Frontal cortex (tissue), 4 donors: ENCODE measurements at places on chromosomes 7 and 10. TPM values are rescaled to one million over a fixed set of nuclear protein-coding genes. Genes with fewer than 3 reads are reported as not detected.

DNA sequence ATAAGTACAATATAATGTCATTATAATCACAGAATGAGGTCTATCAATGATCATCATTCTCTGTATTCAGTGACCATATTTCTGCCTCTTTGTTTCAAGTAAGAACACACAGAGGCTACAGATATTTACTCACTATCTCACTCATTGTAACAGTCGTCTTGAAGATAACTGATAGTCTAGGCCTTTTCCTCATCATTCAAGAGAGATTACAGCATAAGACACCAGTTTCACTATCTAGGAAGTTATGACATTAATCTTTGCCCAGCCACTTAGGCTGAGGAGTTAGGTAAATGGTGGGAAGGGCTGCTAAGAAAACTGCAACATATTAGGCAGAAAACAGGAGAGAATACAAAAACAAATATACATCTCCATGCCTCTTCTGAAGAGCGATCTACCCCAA lies 125.3 kb downstream of the CHCHD3 start:
- DNase-seq: no peak

- DNase-seq: no peak
These were observed 12.6 kb downstream of the CPA2 start for GRCh38 chr7:130279286-130279685.

GRCh38 chr10:101558671-101559595 lies 29.1 kb downstream of the POLL start:
- no peak for DNase-seq

- DNase-seq: no peak
These were observed 2.7 kb downstream of the NOS3 start for GRCh38 chr7:150993511-150993910.

DNA sequence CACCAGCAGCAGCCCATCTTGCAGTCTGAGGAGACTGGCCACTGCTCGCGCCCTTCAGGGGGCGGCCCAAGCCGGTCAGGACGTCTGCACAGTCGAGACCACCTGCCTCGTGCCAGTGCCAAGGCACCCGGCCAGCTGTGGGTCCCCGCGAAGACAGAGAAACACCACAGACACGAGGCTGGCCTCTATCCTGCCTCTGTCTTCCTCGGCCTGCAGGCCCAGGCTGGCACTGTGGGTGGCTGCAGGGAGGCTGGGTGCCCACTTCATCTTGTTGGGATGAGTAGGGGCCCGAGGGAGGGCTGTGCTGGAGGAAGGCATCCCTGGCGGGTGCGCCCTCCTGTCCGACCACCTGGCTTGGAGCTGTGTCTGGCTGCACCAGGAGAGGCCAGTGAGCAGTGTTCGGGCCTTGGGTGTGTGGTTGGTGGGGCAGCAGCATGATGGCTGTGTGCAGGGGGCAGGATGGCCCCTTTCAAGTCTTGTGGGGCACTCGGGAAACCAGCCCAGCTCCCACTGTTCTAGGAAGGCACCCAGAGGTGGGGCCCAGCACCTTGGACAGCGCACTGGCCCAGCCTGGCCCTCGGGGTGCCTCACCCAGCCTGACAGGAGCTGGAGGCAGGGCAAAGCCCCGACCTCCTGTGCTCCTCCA lies 7.3 kb downstream of the DPYSL4 start:
- no peak for DNase-seq

GRCh38 chr7:101960985-101961708 lies 143.7 kb downstream of the CUX1 start:
- DNase-seq: no peak

GRCh38 chr7:29139191-29139590 lies 7.1 kb downstream of the CPVL start:
- no peak for DNase-seq

GRCh38 chr7:47438411-47439029 lies 143.4 kb downstream of the TNS3 start:
- DNase-seq: no peak

- DNase-seq: no peak
These were observed 234.0 kb downstream of the ZMYND11 start for GRCh38 chr10:369221-369683.

DNA sequence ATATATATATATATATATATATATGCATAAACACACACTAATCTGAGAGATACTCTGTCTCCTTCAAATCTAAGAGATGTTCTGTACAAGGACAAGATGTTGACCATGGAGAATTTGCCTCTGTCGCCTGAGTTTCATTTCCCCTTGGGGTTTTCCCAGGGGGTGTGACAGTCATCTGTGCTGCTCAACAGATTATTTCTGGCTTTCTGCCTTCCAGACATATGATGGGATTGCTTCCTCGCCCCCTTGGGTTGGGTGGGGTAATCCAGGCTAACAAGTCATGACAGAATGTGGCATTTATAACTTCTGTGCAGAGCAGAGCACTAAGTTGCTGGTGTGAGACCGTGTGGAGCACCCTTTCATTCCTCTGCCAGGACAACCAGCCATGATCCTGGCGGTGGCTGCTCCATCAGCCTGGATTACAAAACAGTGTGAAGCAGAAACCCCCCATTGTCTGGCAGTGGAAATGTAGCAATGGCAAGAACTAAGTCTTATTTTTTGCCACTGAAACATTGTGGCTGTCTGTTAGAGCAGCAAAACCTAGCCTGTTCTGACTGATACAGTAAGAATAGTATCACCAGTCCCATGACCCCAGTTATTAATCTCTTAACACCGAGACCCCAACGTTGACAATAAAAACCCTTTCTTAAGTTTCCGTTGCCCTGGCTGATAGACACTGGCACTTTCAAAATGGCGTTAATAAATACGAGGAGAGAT lies 13.7 kb upstream of the USP6NL start:
- no peak for DNase-seq

DNA sequence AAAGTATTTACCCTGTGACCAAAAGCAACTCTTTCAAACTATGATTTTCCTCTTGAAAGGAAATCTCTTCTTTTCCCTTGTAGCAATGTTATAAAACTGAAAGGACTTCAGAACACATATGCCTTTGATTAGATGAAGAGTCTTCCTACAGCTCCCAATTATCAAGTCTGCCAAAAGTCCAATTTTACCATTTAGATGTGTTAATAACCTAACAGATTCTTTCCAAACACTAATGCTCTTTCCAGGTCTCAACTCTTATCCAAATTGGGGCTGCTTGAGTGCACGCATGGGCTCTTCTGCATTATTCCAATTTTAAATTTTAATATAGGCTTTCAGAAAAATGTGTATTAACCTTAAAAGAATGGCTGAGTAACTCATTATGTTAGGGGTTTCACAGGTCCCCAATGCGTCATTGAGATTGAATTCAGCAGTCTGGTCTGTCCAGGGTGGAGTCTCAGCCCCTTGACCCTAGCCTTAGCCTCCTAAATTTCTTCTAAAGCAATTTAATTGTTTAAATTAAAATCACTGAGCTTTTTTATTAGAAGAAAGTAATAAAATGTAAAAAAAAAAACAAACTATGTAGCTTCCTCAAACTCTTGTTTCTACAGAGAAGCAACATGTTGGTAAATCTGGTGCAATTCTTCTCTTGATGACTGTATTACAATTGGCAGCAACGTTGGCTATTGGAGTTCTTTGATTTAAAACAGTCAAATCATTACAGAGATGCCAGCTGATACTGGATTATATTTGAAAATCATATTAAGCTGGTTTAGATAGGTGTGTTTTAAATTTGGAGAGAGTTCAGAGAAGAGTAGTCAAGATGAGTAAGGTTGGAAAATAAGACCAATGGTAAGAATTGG lies 170.4 kb downstream of the DKK1 start:
- no peak for DNase-seq

DNA sequence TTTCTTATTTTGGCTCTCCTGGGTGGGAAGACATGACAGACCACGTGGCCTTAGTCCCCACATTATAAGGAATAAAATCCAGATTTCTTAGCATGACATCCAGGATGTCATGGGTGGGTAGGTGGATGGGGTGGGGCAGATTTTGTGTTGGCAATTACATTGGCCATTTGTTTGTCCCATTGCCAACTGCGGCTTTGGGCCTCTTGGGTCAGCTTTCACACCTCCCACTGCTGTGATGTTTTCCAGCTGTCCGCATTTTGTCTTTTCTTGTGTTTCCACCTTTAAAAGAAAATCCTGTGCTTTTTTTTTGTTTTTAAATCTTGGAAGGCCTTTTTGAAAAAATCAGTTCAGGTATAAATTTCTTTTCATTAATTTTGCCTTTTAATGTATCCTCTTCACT lies 237.0 kb downstream of the SDK1 start:
- no peak for DNase-seq

DNA sequence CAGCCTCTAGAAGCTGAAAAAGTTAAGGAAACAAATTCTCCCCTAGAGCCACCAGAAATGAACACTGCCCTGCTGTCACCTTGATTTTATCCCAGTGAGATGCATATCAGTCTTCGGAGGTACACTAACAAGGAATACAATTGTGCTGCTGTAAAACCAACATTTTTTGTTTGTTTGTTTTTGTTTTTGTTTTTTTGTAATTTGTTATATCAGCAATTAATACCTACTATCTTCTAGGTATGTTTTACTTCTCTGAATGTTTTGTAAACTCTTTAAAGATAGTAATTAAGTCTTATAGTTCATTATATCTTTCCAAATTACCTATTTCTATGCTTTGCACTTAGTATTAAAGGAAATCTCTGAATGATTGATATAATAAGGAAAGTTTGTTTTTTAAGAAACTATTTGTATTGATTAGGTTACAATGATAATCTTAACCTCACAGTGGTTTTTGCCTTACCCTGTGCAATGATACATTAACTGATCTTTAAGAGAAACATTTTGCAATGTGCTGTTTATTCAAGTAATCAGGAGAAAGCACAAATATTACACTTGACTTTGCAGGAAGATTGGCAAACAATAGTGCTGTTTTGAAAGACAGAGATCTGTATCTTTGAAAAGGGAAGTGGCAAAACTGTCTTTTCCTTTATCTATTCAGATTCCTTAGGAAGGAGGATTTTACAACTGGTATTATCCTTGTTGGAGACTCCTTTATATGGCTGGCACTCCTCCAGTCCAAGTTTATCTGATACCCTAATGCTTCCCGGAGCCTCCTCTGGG lies 11.3 kb upstream of the HGF start:
- no peak for DNase-seq

DNA sequence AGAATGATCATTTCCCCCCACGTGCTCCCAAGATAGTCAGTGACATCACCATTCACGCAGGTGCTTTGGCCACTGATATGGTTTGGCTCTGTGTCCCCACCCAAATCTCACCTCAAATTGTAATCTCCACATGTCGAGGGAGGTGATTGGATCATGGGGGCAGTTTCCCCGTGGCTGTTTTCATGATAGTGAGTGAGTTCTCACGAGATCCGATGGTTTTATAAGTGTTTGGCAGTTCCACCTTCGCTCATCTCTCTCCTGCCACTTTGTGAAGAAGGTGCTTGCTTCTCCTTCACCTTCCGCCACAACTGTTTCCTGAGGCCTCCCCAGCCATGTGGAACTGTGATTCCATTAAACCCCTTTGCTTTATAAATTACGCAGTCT lies 205.4 kb upstream of the SH2B2 start:
- DNase-seq: no peak

GRCh38 chr7:136303162-136303561 lies 326.0 kb upstream of the MTPN start:
- no peak for DNase-seq

DNA sequence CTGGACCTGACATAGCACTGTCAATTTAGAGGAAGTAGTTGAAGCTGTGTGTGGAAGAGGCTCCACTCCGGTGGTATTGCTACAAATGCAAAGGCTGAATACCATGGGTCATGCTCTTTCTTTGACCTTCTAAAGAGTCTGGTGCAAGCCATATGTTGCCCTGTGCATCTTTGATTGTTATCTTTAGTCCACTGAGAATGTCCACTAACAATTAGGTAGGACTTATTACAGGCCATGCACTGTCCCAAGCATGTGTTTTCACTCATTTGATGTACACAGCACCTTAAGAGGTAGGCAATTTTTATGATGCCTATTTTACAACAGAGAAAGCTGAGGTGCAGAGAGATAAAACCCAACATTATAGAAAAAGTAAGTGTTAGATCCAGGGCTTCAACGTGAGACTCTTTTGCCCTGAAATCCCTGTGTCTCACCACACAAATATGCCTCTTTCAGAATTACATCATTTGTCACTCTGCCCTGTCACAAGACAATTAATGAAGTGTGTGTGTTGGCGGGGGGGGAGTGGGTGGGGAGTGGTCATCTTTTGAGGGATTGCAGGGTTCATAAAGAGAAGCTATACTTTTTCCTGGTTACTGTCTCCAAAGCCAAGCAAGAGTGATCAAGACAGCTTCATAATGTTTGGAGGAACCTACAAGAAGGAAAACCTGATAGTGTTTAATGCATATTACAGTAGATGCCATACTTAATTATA lies 637.6 kb upstream of the IGFBP3 start:
- no peak for DNase-seq

GRCh38 chr7:2106924-2107323 lies 125.8 kb downstream of the MAD1L1 start:
- no peak for DNase-seq

- DNase-seq: no peak
These were observed 6.7 kb upstream of the PARP12 start for GRCh38 chr7:140069298-140069949.

- DNase-seq: no peak
These were observed 48.2 kb upstream of the DPYSL4 start for GRCh38 chr10:132138596-132138995.

DNA sequence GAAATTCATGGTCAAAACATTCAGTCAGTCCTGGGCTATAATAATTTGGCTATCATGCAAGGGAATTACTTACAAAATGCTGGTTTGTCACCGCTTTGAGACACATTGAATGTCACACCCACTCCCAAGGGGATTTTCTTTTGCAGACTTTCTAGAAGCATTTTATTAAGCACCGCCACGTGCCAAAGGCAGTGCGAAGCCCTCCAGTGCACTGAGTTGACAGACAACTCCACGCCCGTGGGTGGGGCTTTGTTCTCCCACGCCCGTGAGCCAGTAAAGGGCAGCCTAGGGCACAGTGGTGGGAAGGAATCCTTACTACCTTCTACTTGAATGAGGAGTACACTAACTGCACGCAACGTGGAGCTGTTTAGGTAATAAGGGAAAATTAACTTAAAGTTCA lies 515.8 kb downstream of the KCNMA1 start:
- no peak for DNase-seq

- no peak for DNase-seq
These were observed 34.6 kb downstream of the SCART1 start for GRCh38 chr10:133488354-133488753.

GRCh38 chr10:71439670-71440425 lies 43.1 kb downstream of the CDH23 start:
- DNase-seq: no peak

GIMAP2 gene
- 3.7 TPM for total RNA-seq

FAM53B gene
- 23.2 TPM for total RNA-seq

SNX8 gene
- 3.3 TPM for total RNA-seq

PPP1R17 gene
- total RNA-seq: 2.9 TPM

TMEM236 gene
- under 0.01 TPM for total RNA-seq

SLC26A5 gene
- total RNA-seq: not detected

NPY4R gene
- not detected for total RNA-seq

FBXL13 gene
- 6.5 TPM for total RNA-seq

VKORC1L1 gene
- total RNA-seq: 26.9 TPM
